ENCODE measurements at places on chromosomes 12 and 14. TPM values are rescaled to one million over a fixed set of nuclear protein-coding genes. Genes with fewer than 3 reads are reported as not detected.

Gene SOAT2
- not detected for total RNA-seq

Gene PLXNC1
- 1.5 TPM for total RNA-seq

Gene PMCH
- total RNA-seq = not detected

Gene BMAL2
- 29.9 TPM for total RNA-seq

Gene ABHD4
- total RNA-seq = 24.8 TPM

Gene DIO2
- total RNA-seq = 27.0 TPM

Gene RFX4
- total RNA-seq = not detected

Gene SERPINA1
- under 0.01 TPM for total RNA-seq

Gene PDZRN4
- total RNA-seq = not detected

Gene ACSS3
- total RNA-seq = 6.3 TPM

Gene WNT1
- not detected for total RNA-seq

Gene TULP3
- 16.9 TPM for total RNA-seq

Gene WIF1
- not detected for total RNA-seq

Gene KLHDC1
- 1.9 TPM for total RNA-seq

Gene MYBPC1
- total RNA-seq = not detected

Gene CLEC1B
- not detected for total RNA-seq

Gene ETV6
- total RNA-seq = 2.5 TPM

Gene FAM181A
- not detected for total RNA-seq

Gene GZMB
- not detected for total RNA-seq

Gene GTF2H3
- total RNA-seq = 60.0 TPM

Gene BATF
- 1.2 TPM for total RNA-seq

Gene SDSL
- 30.1 TPM for total RNA-seq

Gene SLC25A47
- under 0.01 TPM for total RNA-seq

Gene MYH6
- total RNA-seq = not detected

Gene BCL2L2
- 18.3 TPM for total RNA-seq

Gene CCDC196
- total RNA-seq = not detected

Gene RNF31
- 28.8 TPM for total RNA-seq

Gene TAS2R8
- total RNA-seq = not detected

Gene ITGB7
- total RNA-seq = 0.56 TPM

Gene AACS
- total RNA-seq = 22.0 TPM

Gene IAPP
- total RNA-seq = not detected

Gene C14orf39
- not detected for total RNA-seq

Gene YY1
- total RNA-seq = 39.7 TPM

Gene KIF26A
- under 0.01 TPM for total RNA-seq

Gene DNAI7
- total RNA-seq = 0.28 TPM

Gene ADAM20
- total RNA-seq = 0.38 TPM

Gene LRP10
- total RNA-seq = 57.1 TPM

Gene IGF1
- 0.56 TPM for total RNA-seq

Gene HSPB8
- total RNA-seq = 35.1 TPM

Gene PRDM4
- total RNA-seq = 18.6 TPM

Gene RPGRIP1
- not detected for total RNA-seq

Gene LMO3
- total RNA-seq = 0.56 TPM
